Amniotic stem cell (primary cell): ENCODE measurements at places on chromosomes 5 and 9.

GRCh38 chr9:110452227-110452801, 114.7 kb upstream of the TXNDC8 start:
- DNase-seq: no peak

GRCh38 chr9:120781236-120781635, 12.0 kb downstream of the FBXW2 start:
- no peak for DNase-seq

GRCh38 chr9:104700306-104700705, 6.0 kb downstream of the OR13D1 start:
- no peak for DNase-seq

DNA sequence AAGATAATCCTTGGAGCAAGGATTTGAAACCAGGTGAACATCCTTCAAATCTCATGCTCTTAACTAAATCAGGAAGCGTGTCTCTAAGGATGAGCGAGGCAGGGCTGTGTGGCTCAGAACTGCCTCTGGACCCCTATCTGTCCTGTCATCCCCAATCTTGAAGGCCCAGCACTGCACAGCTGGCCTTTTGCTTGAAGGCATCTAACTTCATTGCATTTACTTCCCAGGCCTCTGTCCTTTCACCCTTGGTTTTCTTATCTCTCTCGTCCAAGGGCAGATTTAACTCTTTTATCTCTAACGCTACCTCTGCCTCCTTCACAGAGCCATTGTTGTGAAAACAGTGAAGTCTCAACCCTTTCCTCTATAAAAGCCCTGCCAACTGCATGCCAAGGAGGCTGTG, 83.8 kb downstream of the UGCG start:
- DNase-seq: no peak

- no peak for DNase-seq
These were observed 24.0 kb downstream of the ZDHHC11B start for GRCh38 chr5:760363-761058.

GRCh38 chr9:107932046-107932445, 442.5 kb upstream of the KLF4 start:
- DNase-seq: peak; percentile 23

GRCh38 chr5:39093352-39093751, 19.2 kb upstream of the RICTOR start:
- DNase-seq: no peak

GRCh38 chr9:105757496-105758251, 63.3 kb downstream of the TMEM38B start:
- no peak for DNase-seq

DNA sequence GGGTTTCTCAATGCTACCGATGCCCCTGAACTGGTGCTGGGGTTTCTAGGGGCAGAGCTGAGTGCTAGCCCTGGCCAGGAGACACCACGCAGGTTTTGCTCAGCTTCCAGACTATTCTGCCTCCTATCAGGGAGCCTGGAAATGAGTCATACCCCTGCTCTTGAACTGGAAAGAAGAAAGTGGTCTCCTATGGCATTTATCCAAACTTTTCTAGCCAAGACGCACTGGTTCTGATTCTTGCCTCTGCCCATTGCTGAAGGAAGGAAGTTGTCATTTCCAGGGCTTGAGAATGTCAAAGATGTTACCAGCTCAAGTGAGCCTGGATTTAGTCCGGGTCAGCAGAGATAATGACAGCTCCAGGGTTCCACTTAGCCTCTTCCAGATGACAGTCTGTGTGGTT, 561.9 kb downstream of the CDK5RAP2 start:
- DNase-seq: no peak

- DNase-seq: peak; percentile 16
These were observed 91.0 kb upstream of the JAK2 start for GRCh38 chr9:4894076-4894475.

- no peak for DNase-seq
These were observed 67.6 kb upstream of the RNF130 start for GRCh38 chr5:180138976-180139730.

DNA sequence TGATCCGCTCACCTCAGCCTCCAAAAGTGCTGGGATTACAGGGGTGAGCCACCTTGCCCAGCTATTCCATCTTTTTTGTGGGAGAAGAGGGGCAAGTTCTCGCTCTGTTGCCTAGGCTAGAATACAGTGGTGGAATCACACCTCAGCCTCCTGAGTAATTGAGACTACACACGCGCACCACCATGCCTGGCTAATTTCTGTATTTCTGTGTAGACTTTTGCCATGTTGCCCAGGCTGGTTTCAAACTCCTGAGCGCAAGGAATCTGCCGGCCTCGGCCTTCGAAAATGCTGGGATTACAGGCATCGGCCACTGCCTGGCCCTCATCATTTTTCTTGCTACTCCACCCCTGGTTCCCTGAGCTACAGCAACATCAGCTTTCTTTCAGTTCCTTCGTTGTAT, 2.8 kb upstream of the NOL6 start:
- DNase-seq: no peak

DNA sequence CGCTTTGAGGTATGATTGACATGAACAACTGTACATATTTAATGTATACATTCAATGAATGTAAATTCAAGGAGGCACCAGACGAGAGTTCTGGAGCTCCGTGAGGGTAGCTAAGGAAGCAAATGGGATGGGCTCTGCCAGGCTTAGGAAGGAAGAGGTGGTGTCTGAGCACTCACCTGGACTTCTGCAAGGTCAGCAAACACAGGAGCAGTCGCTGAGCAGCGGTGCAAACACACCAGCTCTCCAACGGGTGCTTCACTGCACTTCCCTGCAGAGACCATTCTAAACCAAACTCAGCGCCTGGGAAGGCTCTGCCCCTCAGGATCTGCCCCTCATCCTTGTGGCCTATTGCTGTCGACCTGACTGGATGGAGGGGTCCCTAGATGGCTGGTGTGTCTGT, 101.5 kb downstream of the COL23A1 start:
- DNase-seq: no peak

DNA sequence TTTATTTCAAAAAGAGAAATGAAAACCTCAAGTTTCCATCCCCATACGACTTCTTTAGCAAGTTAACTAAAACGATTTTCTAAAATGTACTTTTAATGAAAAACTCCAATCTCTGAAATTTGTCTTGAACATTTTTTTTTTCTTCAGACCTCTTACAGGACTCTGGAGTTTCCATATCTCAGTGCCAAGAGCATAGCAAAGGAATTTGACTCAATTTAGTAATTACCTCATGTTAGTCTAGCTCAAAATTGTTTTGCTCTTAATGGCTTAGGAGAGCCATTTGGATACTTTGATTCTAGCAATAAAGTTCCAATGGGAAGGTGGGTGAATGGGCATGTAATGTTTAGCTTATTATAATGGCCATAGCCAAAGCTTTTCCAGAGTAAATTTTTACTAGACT, 26.0 kb upstream of the SPATA31D4 start:
- DNase-seq: no peak

DNA sequence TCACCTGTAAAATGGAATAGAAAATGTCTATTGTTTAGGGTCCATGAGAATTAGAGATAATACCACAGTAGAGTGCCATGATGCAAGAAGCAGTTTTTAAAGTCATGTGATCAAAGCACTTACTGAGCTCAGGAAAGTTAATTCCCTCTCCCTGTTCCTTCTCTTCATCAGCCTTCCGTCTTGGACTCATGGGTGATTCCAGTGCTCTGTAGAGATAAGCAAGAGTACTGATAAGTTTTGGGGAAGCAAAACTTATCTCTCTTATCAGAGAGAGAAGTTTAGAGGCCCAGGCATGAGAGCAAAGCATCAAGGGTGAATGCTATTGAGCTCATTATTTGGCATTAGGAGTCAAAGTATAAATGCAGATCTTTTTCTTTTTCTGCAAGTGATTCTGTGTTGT, 410.1 kb downstream of the AGTPBP1 start:
- DNase-seq: no peak

- no peak for DNase-seq
These were observed 628 bp downstream of the HOMER1 start for GRCh38 chr5:79513308-79513703.

- DNase-seq: no peak
These were observed 30.0 kb downstream of the FGF18 start for GRCh38 chr5:171449426-171449825.

GRCh38 chr5:139149477-139150199, 48.5 kb downstream of the SIL1 start:
- no peak for DNase-seq

DNA sequence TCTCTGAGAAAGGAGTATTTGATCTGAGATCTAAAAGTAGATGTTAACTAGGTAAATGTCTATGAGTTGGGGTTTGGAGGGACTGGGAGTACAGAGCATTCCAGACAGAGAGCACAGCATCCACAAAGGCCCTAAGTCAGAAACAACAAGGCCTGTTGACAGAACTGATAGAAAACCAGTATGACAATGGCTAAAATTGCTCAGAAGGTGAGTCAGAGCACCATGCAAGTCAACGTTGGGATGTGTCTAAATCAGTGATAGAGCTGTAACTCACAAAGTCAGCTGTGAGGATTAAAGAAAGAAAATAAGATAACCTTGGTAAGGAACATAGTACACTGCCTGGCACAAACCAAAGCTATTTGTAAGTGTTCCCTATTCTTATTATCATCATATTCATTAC, 124.0 kb downstream of the CETN3 start:
- no peak for DNase-seq

DNA sequence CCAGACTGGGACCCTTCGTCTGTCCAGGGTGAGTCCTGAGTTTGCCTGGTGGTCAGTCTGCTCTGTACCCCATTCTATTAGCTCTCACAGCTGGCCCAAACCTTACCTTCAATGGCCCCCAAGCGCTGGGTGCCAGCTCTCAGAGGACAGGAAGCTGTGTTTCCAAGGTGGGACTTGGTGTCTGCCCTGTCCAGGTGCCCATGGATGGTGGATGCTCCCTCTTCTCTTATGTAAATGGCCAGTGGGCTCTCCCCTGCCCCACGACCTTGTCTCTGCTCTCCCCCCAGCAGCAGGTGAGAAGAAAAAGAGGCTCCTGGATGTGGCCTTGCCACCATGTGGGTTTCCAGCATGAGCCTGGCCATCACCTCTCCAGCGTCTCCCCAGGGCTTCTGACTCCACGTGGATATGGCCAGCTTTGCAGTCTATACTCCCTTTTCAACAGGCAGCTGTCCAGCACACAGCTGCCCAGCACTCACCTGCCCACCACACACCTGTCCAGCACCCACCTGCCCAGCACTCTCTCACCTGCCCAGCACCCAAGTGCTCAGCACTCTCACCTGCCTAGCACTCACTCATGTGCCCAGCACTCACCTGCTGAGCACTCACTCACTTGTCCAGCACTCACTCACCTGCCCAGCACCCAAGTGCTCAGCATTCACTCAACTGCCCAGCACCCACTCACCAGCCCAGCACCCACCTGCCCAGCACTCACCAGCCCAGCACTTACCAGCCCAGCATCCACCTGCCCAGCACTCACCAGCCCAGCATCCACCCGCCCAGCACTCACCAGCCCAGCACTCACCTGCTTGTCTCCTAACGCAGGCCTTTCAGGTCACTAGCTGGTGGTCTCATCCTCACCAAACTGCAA, 136.2 kb upstream of the IRX2 start:
- DNase-seq: no peak

- DNase-seq: no peak
These were observed 115.2 kb downstream of the ZDHHC21 start for GRCh38 chr9:14578030-14578429.

DNA sequence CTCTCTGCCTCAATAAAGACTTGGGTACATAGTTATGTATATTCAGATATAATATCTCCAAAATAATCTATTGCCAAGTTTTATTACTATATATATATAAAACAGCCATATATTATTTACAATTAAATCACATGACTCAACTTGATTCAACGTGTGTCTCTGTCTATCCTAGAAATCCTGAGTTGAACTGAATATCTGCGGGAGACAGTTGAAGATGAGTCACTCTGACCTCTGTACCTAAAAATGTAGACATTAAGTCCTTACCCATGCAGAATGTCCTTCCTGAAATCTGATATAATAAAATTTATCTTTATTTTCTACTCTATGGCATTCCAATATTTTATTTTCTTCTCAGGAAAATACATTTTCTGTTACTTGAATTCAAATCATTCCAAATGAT, 218.2 kb upstream of the PRDM9 start:
- no peak for DNase-seq

- peak; percentile 95 for DNase-seq
These were observed 47.3 kb downstream of the TRIO start for GRCh38 chr5:14190194-14191164.

- DNase-seq: no peak
These were observed 45.0 kb downstream of the SECISBP2 start for GRCh38 chr9:89363311-89363670.

GRCh38 chr5:158483281-158483860, 616.3 kb downstream of the EBF1 start:
- no peak for DNase-seq

- DNase-seq: no peak
These were observed 42.8 kb upstream of the RAD23B start for GRCh38 chr9:107240260-107240659.

GRCh38 chr9:31574006-31574765, 810.3 kb upstream of the ACO1 start:
- DNase-seq: peak; percentile 42

DNA sequence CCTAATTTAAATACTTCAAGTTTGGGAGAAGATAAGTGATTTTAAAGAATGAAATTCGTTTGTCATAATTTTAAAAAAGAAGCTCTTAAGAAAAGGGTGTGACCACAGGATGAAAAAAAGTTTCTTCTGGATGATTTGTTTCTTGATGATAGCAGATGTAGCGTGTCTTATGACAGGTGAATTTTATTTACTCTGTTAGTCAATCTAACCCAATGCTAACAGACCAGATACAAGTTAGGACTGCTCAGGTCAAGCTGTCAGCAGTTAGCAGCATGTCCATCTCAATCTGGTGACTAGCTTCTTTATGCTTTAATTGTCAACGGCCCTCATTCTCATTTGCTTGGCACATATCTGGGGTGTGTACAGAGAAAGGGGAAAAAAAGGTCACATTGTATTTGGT, 456.0 kb downstream of the BNC2 start:
- DNase-seq: no peak

DNA sequence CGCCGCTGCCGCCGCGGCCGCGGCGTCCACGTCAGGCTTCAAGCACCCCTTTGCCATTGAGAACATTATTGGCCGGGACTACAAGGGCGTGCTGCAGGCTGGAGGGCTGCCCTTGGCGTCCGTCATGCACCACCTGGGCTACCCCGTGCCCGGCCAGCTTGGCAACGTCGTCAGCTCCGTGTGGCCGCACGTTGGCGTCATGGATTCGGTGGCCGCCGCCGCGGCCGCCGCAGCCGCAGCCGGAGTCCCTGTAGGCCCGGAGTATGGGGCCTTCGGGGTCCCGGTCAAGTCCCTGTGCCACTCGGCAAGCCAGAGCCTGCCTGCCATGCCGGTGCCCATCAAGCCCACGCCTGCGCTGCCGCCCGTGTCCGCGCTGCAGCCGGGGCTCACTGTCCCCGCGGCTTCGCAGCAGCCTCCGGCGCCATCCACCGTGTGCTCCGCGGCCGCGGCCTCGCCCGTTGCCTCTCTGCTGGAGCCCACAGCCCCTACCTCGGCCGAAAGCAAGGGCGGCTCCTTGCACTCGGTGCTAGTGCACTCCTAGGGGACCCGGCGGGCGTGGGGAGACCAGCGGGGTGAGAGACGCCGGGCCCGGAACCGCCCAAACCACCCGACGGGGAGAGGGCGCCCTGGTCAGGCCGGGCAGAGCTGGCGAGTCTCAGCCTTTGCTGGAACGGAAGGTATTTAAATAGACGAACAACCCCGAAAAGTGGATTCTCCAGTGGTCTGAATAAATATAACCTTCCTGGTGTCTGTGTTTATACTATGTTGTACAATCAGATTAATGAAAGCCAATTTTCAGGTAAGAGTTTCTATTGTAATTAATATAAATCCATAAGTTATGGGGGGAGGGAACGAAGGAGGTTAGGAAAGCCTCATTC, 1.2 kb downstream of the FOXB2 start:
- no peak for DNase-seq
